ENCODE measurements at places on chromosomes 3 and 15.

DNA sequence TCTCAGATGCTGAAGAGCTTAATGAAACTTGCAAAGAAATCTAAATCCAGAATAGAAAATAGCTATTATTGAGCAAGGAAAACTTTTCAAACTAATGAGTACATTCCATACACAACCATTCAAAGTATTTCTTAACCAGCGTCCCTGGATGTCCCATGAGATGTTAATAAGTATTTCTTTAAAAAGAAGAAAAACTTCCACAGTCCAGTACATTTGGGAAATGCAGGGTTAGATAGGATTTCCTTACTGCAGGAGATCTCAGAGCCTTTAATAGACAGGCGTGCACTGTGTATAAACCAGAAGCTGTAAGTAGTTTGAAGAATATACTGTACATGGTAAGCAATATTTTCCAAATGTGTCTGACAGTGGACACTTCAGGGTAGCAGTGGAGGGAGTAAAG, 29.6 kb upstream of the BHLHE40 start:
- DNase-seq, result no peak

- DNase-seq, result no peak
Measured at GRCh38 chr3:189167027-189167766, 4.6 kb upstream of the TPRG1 start.

- DNase-seq, result no peak
Measured at GRCh38 chr3:52240886-52241370, 2.0 kb upstream of the TWF2 start.

- DNase-seq, result no peak
Measured at GRCh38 chr3:17775073-17775472, 32.6 kb upstream of the TBC1D5 start.

DNA sequence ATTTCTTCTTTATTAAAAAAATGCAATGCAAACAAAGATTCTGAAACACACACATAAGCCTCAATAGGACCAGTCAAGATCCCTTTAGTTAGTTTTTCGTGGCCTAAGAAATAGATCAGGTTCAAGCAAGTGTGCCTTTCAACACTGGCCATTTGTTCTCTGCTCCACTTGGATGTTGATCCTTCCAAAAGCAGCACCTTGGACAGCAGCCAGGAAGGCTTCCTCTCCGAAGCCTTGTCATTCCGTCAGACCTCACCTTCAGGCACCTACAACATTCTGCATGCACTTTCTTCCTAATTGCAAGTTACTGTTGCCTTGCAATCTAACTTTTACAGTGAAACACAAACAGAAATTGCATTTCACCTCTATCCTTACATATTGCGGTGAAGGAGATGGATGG, 155.9 kb upstream of the FEZF2 start:
- no peak for DNase-seq

DNA sequence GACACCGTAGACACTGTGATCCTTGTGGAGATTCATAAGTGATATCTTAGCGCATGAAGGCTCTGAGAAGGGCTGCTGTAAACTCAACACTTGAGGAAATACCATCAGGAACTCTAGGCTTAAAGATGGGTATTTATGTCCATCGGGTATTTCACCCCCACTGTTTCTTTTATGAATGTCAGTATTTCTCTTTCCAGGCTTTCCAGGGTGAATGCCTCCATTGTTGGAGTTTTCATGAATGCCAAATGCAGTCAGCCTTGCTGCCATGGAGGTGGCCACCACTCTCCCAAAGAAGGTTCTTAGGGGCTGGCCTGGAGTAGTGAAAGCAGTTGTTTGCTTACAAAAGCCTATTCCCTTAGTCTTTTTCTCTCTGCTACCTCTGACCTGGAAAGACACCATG, 259.2 kb downstream of the SLCO3A1 start:
- DNase-seq, result no peak

GRCh38 chr15:33243393-33243792, 48.9 kb upstream of the FMN1 start:
- DNase-seq, result no peak

- no peak for DNase-seq
Measured at GRCh38 chr3:186451371-186451770, 89.3 kb upstream of the DGKG start.

DNA sequence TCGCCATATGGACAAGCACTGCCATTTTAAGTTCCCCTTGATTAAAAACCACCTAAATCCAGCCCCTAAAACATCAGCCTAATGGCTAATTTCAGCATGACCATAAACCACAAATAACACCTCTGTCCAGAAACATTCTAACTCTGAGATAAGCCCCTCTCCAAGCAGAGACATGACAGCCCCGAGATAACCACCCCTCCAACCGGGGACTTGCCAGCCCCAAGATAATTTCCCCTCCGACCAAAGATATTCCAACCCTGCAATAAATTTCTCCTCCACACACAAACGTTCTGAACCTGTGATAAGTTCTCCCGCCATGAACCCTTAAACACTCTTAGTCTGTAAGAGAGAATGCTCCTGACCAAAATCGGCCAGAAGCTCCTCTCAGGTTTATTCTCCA, 586.8 kb downstream of the EDEM1 start:
- DNase-seq, result no peak

DNA sequence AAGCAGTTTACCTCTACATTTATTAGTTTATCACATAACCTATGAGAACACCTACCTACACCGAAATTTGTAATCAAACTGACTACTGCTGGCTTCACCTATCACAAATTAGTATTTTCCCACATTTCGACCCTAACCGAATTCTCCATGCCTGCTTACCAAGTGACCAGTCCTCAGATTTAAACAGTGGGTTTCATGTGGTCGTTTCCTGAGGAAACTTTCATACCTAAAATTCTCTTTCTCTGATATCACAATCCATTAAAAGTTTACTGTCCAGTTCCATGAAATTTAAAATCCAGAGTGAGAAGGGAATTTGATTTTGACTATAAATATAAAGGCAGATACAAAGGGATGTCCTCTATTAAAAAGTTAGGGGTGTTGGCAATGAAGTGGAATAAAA, 1.9 kb downstream of the PLOD2 start:
- DNase-seq, result no peak

- no peak for DNase-seq
Measured at GRCh38 chr15:43519196-43519595, 1.8 kb downstream of the MAP1A start.

DNA sequence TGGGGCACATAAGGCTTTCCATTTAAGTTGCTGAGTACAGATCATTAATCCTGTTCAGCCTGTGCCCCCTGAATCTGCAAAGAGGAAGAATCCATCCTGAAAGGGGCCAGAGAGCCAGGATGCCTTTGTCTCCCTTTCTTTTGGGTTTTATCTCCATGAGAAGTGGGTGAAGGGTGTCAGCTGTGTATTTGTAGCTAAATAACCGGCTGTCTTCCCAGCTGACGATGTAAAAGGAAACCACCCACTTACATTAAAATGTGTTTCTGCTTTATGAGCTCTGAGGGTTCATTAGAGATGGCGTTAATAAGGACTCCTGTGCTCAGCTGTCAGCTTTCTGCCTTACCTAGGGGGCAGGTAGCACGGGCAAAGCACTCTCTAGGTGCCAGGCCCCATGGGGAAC, 83.4 kb downstream of the SLCO3A1 start:
- no peak for DNase-seq

GRCh38 chr15:24054547-24055245, 367.6 kb upstream of the NDN start:
- no peak for DNase-seq

DNA sequence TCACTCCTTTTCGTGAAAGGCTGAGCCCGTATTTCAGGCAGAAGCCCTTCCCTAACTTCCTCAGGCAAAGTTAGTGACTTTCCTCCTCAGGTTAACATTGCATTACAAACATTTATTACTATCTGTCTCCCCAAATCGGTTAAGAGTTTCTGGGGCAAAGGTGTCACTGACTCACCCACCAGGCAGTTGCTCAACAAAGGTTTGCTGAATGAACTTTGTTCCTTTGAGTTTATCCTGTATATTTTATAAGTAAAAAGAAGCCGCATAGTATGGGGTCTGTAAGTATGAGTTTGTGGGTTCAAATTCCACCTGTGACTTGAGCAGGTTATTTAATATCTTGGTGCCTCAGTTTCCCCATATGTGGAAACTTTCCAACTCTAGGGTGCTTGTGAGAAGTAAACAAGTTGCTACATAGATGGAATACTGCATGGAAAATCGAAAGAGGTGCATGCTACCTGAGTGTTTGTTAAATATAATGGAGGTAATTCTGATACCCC, 177.7 kb downstream of the THRB start:
- no peak for DNase-seq

DNA sequence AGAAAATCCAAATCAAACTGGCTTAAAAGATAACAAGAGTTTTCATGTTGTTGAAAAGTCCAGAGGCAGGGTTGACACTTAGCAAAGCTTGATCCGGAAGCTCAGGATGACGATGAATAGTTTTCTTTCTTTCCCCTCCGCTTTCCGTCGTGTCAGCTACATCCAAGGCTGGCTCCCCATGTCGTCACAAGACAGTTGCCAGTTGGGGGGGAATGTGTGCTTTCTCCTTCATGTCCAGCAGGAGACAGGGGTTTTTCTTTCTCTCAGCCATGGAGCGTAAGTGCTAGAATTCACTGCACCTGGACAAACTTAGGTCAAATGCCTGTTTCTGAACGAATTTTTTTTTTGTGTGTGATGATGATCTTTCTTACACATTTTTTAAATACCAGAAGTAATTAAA, 273.8 kb upstream of the RGMA start:
- no peak for DNase-seq

DNA sequence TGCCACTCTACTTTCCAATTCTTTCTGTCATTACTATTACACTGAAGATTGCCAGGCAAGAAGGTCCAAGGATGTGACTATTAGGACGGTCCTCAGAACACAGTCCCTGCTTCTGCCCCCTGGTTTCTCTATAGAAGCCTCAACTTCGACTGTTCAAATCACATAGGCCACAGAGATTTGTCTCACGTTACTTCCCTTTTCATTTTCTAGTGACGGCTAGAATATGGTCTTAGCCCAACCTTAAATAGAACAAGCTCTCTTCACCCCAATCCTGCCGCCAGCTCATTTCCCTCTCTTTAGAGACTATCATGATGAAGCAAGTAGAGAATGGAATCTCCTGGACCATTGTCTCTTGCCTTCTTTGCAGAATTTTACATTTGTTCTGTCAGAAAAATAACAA, 84.9 kb downstream of the TIGIT start:
- DNase-seq, result no peak

DNA sequence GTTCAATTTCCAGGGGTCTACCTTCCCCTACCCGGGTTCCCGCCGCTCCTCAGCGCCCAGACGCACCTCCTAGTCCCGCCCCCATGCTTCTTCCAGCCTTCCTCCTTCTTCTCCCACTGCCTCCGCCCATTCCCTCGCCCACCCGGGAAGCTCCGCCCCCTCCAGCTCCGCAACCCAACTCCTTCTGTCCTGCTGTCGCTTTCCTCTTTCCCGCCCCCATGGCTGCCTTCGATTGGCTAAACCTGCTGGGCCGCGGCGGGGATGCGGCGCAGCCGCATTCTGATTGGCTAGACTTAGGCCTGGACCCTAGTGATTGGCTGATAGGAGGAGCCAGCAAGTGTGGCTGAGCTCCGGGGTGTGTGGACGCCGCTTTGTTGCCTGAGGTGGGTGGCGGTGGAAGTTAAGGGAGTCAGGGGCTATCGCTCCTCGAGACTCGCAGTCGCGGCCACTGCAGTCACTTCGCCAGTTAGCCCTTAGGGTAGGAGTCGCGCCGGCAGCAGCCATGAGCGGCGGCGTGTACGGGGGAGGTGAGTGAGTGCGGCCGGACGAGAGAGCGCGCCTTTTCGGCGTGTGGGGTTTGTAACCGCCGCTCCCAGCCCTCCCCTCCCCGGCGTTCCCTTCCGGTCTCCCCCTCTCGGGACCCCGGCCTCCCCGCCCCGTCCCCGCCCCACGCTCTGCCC, at the start of gene ACTL6A:
Gene ACTL6A, plus strand, starts transcription at position 336 of the 680 bp plus-strand sequence. Its CDS starts 167 bp downstream, at position 503.
- DNase-seq, result no peak

GRCh38 chr3:175486255-175486654, 627.1 kb downstream of the NAALADL2 start:
- DNase-seq, result no peak

- no peak for DNase-seq
Measured at GRCh38 chr3:170270282-170270881, 48.2 kb downstream of the PRKCI start.

GRCh38 chr3:132840201-132840700, 118.0 kb upstream of the NPHP3 start:
- DNase-seq, result no peak

DNA sequence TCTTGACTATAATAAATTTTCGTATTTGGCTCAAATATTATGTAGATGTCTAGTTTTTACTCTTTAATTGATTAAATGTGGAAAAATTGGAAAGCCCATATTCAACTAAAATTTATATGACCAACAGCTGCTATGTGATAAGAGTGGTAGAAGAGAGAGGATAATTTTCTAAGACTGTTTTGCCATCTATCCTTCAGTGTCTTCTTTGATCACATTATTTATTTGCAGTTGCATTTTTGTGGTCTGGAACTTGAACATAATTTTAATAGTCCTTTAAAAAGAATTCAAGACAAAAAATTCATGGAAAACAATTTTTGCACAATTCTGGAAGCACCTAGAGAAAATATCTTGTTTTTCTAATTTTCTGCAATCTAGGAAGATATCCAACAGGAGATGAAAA, 213.3 kb upstream of the THBS1 start:
- no peak for DNase-seq

- no peak for DNase-seq
Measured at GRCh38 chr3:140284372-140284771, 349.4 kb downstream of the CLSTN2 start.

DNA sequence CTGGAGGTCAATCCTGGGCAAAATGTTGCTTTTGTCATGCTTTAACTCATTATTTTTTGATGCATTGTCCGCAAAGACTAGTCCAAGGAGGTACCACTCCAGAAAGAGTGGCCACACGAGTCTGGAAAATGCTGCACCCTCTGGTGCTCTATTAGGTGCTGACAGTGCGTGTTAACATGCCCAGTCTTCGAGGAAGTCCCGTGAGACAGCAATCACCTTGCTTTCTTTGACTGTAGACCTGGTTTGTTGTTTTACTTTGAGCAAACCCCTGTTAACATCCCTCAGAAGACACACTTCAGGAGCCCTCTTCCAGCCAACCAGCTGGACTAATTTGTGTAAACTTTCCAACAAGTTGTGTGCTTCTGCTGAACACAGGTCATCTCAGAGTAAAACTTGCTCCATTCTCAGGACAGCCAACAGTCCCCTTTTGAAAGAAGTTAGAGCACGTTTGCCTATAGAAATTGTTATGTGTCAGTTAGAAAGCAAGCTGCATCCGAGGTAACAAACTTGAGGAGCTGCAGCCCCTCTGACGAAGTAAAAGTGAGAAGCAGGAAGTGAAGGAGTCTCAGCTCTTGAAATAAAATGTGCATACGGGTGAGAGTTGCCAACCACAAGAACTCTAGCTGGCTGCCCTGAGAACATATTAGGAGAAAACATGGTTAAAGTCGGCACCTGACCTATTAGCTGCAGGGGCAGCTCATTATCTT, 205.0 kb downstream of the LPP start:
- DNase-seq, result no peak

Measured in cortex of kidney (tissue), 1 donor.